ENCODE measurements at places on chromosomes 13 and 19.
A peak's percentile ranks its signal among the peaks of the same experiment; 100 is the strongest.

GRCh38 chr19:13176345-13176744 lies 26.1 kb downstream of the IER2 start:
- no peak for DNase-seq

DNA sequence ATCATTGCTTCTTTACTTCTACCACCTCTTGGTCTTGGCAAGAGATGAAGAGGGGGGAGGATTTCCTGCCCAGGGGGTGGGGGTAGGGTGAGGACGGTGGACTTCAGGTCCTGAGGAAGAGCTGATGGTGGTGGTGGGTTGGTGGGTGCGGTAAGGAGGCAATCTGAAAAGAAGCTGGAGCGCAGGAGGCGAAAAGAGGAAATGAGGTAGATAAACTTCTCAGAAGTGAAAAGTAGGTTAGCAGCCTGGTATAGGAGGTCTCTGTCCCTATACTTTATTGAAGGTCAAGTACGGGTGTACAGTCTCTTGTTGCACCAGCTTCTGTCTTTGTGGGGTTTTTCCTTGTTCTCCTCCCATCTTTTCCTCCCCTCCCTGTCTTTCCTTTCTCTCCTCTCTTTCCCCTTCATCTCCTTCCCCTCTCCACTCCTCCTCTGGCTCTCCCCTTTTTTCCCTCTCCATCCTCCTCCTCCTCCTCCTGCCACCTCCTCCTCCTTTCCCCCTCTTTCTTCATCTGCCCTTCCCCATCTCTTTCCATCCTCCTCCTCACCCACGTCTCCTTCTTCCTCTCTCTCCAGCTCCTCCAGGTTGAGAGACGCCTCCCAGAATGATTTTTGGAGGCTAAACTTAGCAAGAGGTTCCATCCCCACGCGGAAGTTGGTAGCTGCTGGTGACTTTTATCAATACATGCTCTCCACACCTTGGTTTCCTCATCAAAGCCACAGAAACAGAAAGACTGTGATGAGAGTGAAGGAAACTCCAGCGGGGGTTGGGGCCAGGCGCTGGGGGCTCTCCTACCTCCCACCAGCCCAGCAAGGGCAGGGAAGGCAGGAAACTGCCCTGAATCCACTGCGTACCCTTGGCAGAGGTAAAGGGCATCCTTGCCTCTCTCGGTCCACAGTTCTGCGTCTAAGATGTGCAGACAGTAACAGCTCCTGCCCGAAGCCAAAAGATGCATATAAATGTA lies 15.3 kb downstream of the TNFSF14 start:
- DNase-seq = peak; percentile 49

DNA sequence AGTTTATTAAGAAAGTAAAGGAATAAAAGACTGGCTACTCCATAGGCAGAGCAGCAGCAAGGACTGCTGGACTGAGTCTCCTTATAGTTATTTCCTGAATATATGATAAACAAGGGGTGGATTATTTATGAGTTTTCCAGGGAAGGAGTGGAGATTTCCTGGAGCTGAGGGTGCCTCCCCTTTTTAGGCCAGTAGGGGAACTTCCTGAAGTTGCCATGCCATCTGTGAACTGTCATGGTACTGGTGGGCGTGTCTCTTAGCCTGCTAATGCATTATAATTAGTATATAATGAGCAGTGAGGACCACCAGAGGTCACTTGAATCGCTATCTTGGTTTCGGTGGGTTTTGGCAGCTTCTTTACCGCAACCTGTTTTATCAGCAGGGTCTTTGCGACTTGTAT lies 13.5 kb downstream of the ZSCAN5A start:
- DNase-seq = no peak

GRCh38 chr13:75785130-75785529 lies 149.0 kb downstream of the LMO7 start:
- DNase-seq = no peak

DNA sequence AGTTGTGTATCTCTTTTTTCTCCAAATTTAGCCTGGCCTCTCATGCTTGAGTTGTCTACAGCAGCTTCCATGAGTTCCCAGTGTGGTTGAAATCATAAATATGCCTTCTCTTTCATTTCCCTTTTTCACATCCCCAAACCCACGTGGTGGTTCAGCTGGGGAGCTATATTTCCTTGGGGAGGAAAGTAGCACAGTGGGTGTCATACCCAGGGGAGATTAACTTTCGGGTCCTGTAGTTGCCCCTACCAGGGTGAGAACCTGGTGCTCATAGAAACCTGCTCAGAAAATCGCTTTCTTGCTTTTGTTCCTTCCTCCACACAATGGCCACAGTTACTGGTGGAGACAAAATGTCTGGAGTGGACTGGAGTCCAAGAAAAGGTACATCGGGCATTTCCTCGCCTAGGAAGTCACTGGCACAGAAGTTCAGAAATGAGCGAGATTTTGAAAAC lies 7.0 kb upstream of the LILRA4 start:
- DNase-seq = no peak

DNA sequence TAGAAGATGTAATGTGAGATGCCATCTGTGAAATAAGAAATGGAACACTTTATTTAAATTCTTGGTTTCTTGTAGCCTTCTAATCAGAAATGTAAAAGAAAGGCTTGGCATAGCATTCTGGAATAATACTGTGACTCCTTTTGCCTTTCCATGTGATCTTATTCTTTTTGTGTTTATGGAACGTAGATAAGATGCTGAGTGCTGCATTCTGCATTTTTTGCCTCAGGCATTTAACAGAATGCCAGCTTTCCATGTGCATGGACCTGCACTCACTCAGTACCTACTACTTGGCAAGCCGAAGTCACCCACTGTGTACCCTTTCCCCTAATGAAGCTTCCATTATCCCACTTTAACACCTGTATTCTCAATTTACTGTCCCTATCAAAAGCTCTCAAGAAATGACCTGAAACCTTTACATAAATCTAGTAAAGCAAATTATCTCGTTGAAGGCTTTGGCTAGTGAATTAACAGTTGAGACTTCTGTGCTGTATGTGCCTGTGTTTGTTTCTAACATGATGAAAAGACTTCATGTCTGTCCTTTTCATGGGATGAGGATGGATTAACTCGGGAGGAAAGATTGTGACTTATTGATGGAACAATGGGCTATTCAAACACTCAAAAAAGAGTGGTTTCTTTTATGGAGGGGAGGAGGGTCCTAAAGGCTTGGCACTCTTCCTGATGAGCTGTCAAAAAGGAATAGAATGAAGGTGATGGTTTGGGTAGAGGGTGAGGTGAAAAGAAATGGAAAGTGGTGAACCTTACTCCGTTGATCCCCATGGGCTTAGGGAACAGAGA lies 44.7 kb upstream of the FRY start:
- no peak for DNase-seq

Measured in CD4-positive, alpha-beta T cell treated with Interleukin-6 for 4 hours (primary cell).